EL (cell line): ENCODE measurements at places on chromosomes 5 and 9.
A peak's percentile ranks its signal among the peaks of the same experiment; 100 is the strongest.

DNA sequence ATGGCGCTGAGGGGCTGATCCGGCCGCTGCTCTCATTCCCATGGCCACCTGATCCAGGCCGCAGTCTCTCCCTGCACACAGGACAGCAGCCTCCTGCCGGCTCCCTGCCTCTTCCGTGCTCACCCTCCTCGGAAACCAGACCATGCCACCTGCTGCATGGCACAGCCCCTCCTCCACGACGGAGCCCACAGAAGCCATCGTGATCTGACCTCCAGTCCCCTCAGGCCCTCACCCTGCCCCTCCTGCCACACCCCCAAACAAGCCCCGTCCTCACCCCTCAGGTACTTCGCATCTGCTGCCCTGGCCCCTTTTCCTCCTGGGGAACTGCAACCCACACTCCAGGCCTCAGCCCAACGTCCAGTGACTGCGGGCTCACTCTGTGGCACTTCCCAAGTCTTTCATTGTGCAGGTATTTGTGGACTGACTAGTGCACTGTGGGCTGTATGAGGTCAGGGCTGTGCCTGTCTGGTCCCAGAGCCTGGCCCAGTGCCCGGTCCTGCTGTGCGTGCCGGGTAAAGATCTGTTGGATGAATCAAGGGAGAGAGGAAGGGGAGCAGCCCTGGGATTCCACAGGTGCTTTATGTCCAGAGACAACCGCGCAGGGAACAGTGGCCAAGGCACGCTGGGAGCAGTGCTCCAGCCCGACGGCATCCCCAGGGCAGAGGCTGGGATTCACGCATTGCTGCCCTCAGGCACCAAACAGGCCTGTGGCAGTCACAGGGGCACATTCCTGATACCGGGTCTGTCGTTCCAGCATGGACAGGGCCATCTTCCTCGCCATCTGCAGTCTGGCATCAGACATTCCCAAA lies 86.1 kb downstream of the ADAMTS2 start:
- peak; percentile 99 for DNase-seq

DNA sequence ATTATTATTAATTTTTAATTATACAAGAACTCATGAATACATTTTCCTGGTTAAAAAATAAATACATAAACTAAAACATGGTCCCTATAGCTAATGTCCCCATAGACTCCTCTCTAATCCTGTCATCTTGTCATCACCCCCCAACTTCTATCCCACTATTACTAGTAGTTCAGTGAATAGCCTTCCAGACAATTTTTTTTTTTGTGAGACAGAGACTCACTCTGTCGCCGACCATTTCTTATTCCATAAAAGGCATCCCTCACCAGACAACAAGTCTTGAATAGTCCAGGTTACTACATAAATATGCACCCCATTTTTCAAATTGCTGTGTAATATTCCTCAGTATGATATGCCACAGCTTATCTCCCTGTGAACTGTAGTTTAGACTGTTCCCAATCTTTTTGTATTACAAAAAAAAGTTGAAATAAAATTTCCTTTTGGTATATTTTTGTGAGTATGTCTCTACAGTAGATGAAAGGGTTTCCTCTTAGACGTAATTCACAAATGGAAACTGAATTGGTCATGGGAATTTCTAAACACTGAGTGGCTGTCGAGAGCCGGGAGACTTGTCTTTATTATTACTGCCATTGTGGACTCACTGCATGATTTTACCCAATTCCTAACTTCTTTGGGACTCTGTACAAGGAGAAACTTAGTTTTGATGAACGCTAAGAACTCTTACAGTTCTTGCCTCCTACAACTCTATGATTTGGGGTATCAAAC lies 6.4 kb upstream of the ABLIM3 start:
- DNase-seq: peak; percentile 53

DNA sequence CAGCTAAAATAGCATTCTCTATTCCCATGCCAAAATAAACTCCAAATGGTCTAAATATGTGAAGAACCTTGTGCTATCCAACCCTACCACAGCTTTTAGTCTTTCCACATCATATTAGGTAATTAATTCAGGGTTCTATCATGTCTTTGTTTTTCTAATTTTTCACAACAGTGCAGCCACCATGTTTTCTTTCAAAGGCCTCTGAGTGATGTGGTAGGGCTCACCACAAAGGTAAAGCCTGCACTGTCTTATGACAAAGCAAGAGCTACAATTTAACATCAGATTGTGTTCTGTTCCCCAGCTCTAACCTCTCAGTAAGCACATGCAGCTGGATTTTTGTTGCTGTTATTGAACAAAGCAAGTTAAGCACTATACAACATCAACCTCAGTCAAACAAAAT lies 52.4 kb downstream of the MEF2C start:
- no peak for DNase-seq

DNA sequence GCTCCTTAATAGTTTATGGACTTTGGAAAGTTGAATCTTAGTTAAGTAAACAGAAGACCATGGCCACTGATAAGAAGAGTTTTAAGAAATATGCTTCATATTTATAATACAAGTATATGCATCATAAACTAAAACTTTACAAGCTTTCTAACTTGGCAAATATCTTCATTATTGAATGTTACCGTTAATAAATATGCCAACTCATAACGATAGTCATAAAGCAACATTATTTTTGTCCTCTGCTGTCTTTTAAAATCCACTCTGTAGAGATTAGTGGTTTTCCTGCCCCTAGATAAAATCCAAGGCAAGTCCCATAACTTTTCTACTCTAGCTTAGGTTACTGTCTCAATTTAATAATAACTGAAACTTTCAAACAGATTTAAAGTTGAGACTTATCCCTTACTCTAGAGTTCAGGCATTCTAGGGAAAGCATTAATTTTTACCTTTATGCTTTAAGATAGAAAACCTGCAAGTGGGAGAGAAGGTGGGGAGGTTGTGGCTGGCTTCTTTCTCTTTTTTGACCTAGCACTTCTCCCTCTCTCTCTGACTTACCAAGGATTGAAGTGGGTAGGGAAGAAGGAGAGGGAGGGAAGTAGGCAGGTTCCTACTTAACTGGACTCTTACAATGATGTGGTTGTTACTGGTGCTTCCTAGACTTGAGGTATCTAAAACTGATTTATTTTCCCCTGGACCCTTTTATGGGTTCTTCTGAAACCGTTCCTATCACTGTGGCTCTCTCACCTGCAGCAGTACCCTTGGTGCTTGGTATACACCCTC lies 29.6 kb downstream of the RNF145 start:
- no peak for DNase-seq

GRCh38 chr5:68778484-68778883 lies 315.3 kb upstream of the SLC30A5 start:
- DNase-seq: no peak

GRCh38 chr5:115398719-115399118 lies 102.3 kb upstream of the CCDC112 start:
- peak; percentile 91 for DNase-seq

DNA sequence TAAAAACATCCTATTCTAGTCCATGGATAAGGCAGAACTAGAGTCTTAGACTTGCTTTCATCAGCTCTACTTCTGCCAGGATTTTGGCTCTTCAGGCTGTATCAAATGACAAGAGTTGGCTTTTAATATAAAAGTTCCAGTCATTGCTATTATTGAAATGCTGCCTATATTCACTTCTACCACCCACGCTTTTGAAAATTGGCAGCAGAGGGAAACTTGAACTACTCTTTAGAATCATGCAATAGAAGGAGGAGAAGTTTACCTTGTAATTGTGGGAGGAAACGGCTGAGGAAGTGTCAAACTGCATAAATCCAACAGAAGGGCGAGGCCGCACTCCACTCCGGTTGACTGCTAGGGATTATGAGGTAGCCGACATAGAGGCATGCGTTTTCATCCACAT lies 122.6 kb upstream of the BASP1 start:
- DNase-seq: no peak

GRCh38 chr5:123170816-123171215 lies 81.8 kb downstream of the PRDM6 start:
- no peak for DNase-seq
